ENCODE measurements at places on chromosomes 1 and 21. TPM values are rescaled to one million over a fixed set of nuclear protein-coding genes. Genes with fewer than 3 reads are reported as not detected.

- no peak for DNase-seq
These were observed 5.4 kb upstream of the SHISA4 start for GRCh38 chr1:201883266-201883665.

DNA sequence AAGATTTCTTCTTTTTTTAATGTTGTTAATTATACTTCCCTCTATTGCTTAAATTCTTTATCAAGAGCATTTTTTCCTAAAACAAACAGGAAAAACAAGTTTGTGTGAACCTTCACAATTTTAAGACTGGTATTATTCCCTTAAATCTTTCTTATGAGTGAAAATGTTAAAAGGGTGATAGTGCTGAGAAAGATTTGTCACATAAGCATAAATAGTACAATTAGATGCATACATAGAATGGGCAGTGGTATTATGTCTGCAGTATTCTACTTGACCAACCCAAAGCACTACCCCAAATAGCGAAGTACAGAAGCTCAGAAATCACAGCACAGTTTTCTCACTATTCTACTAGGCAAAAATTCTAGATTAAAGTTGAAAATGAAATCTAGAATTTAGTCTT is 18.0 kb downstream of the GOLPH3L start:
- DNase-seq = no peak

DNA sequence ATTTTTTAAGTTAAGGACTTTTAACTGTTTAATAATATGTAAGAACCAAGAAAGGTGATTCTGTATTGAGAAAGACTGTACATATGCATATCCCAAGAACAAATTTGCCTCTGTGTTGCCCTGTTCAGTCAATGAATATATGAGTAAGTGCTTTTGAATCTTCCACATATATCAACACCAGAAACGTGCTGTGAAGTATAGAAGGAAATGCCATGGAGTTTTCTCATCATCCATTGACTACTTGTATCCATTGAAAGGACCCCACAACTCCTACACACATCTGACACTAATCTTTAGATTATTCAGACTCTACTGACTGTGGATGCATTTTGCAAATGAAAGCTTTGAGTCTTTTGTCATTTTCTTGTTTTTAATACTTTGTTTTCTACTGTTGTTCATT is 366.9 kb downstream of the S1PR1 start:
- DNase-seq = no peak

- no peak for DNase-seq
These were observed 19.2 kb upstream of the DEPDC1 start for GRCh38 chr1:68516066-68516465.

DNA sequence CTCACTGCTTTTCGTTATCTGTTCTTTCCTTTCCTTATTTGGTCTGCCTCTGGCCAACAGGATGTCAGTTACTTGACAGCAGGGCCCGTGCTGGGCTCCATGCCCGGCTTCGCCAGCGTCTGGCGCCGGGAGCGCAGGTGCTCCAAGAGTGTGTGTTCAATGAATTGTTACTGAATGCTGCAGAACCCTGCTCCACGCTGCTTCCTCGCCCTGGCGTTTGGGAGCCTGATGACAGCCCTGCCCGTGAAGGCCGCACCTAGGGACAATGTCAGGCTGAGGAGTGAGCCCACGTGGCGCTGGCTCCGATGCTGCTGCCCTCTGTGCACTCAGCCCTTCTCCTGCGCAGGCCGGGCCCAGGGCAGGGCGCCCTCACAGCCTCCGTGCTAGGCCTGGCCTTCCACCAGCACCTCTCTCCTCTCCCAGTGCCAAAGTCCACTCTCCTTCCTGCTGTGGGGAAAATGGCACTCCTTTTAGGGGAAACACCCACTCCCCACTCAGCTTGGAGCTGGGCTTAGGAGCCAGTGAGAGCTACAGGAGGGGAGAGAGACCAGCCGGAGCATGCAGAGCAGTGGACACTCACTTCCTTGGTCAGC is 51.4 kb downstream of the ACBD3 start:
- no peak for DNase-seq

GRCh38 chr1:28358716-28359115 is 10.8 kb upstream of the PHACTR4 start:
- no peak for DNase-seq

GRCh38 chr1:228987286-228987685 is 252.0 kb downstream of the RHOU start:
- no peak for DNase-seq

DNA sequence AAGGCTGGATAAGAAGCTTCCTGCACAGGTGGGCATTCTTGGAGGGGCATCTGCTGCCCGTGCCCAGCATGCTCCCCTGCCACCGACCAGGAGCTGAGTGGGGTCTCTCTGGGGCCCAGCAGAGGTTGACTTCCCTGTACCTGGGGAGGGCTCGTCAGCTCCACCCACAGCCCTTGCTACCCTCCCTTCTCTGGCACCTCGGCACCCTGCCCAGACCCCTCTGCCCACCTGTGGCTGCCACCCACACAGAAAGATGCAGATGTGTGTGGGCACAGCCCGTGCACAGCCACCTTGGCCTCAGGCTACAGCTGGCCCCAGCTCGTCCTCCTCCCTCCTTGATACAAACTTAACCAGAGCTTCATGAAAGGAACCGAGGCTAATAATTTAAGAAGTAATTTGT is 241.2 kb upstream of the VAMP3 start:
- DNase-seq = no peak

DNA sequence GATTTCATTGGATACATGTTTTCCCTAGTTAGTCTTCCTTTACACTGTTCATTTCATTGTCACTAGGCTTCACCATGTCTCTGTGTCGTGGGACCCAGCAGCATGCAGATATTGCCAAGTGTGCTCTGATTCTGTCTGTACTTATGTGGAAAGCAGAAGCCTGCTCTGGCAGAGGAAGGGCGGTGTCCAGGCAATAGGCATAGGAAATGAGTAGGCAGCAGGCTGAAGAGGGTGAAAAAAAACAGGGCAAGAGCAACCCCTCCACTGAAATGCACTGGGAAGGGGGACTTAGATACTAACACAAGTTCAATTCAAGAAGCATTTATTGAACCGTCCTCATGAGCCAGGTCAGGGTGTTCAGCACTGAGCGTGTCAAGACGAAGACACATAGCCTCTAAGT is 85.2 kb upstream of the VAV3 start:
- DNase-seq = no peak

DNA sequence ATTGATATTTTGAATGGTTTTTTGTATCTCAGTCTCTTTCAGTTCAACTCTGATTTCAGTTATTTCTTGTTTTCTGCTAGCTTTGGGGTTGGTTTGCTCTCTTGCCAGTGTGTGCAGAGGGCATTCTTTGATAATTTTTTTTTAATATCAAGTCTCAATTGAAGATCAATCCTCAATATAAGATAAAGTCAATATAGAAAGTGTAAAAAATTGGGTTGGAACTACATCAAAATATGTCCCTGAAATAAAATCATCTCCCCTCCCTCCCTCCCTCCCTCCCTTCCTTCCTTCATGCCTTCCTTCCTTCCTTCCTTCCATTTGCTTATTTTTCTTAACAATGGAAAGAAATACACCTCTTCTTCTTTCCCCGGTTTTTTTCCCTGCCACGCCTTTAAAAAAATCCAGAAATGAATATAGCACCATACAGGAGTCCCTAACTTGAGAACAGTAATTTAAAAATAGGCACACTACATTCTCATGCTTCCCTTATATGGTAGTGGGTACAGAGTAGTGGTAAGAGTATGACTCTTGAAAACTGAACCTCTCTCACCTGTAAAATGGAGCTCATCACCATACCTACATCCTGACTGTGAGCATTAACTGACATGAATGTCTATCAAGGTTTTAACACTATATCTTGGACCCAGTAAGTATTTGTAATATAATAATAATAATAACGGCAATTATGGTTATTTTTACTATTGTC is 221.9 kb downstream of the GIPC2 start:
- no peak for DNase-seq

GRCh38 chr1:230370109-230370508 is 56.0 kb downstream of the PGBD5 start:
- DNase-seq = no peak

- no peak for DNase-seq
These were observed 21.8 kb upstream of the IKBKE start for GRCh38 chr1:206448471-206448870.

DNA sequence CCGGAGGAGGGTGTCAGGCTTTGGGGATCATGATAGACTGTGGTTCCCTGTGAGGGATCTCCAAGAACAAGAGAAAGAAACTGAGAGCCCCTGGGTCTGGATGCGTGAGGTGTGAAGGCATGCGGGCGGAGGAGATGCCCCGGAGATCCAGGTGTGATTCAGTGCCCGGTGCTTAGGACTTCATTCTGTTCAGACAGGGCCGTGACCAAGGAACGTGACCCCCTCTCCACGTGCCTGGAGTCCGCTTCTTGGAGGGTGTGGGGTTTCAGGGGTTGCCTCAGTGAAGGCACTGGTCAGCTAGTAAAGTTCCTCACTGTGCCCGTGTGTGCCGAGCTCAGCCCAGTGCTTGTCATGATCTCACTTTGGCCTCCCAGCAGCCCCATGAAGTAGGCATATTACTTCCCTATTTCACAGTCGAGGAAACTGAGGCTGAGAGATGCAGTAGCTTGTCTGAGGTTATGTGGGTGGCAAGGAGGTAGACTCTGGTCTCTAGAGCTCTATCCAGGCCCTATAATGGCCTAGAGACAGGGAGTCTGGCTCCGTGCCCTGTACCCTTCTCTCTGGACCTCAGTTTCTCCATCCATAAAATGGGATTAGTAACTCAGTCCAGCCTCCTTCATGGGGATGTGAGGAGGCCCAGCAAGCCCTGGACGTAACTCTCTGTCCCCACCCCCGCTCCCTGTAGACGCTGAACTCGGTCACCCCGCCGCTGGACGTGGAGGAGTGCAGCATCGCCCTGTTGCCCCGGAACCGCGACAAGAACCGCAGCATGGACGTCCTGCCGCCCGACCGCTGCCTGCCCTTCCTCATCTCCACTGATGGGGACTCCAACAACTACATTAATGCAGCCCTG is 81.0 kb downstream of the PTPRU start:
- DNase-seq = no peak

GRCh38 chr1:184843732-184844495 is 89.3 kb upstream of the EDEM3 start:
- DNase-seq = peak; percentile 90

- DNase-seq = no peak
These were observed 1.7 kb downstream of the ASPM start for GRCh38 chr1:197144570-197145325.

DNA sequence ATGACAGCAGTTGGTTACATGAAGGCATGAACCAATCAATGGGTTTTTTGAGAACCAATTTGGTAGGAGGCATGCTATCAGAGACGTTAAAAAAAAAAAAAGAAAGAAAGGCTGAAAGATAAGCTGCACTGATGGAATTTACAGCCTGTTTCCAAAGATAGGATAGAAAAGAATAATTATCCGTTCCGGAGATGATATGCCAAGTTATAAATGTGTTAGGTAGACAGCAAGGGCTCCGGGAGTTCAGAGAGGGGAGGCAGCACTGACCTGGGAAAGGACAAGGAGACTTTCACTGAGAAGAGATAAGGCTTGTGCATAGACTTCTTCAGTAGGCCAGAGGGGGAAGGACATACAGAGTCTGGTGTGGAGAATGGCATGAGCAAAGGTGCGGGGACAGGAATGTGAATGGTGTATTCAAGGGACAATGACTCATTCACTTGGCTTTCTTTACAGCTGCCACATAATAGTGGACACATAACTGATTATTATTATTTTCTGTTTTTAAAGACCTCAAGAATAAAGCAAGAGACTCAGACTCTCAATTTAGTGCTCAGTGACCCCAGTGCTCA is 24.8 kb upstream of the ACBD6 start:
- DNase-seq = no peak

- DNase-seq = no peak
These were observed 22.4 kb upstream of the ZFYVE9 start for GRCh38 chr1:52119301-52120079.

GRCh38 chr1:228416217-228416933 is at the start of gene TRIM17:
Gene TRIM17, minus strand, starts transcription at chr1:228416861. Its CDS starts 1,789 bp downstream, at chr1:228415072.
- peak; percentile 63 for DNase-seq

DNA sequence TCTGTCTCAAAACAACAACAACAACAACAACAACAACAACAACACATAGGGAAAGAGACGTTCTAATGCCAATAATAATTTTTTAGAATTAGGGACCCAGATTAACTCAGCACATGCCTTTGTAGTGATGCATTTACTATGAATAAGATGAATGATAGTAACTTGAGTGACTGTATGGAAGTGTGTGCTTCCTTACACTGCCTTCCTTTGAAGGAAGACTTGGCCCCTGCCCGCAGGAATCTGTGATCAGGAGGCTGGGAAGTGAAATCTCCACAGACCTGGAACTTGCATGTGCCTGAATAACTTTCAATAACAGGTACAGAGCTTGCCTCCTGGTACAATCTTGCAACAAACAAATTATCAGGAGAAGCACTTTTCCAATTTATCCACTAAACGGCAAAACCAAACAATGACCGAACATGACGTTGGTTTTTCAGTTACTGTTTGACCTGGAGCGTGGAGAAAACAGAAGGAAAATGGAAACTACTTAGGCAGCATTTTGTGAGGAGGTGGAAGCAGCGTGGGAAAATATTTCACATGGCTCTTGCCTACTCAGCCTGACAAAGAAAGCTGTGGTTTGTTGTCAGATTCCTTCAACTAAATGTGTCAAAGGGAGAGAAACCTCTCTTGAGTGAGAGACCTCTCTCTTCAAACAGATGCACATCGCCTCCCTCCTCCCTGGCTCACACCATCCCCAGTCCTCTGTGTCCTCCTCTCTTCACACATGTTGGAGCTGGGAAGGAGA is 10.1 kb upstream of the ABCA4 start:
- no peak for DNase-seq

DNA sequence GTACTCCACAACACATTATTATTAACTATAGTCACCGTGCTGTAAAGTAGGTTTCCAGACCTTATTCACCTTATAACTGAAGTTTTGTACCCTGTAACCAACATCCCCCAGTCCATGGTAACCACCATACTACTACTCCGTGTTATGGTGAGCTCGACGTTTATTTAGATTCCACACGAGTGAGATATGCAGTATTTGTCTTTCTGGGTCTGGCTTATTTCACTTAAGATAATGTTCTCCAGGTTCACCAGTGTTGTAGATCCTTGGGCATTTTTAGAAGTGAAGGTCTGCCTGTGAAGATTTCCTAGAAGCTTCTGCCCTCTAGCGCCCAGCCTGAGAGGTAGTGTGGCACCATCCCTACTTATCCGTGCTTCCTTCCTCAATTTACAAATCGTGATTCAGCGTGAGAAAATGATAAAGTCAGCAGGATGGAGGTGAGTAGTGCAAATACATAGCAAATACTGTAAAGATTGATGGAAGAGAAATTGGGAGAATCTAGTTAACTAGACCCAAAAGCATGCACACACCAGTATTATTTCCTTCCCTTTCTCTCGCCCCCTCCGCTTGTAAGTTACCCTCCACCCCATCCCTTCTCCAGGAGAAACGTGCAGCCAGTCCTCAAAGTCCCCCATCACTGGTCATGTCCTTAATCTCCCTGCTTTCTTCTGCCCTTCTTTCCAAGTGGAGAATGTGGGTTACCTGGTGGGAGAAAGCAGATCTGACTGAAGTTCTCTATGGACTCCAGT is 36.0 kb upstream of the DISC1 start:
- DNase-seq = no peak

PDZK1IP1 gene
- total RNA-seq = not detected

HNRNPCL2 gene
- total RNA-seq = not detected

MFSD2A gene
- total RNA-seq = 28.7 TPM

KIFAP3 gene
- 23.8 TPM for total RNA-seq

FCRL2 gene
- total RNA-seq = not detected

OR6N1 gene
- total RNA-seq = not detected

CDCA8 gene
- 39.6 TPM for total RNA-seq

B3GALT2 gene
- total RNA-seq = 2.4 TPM

TRIM67 gene
- not detected for total RNA-seq

CA6 gene
- 1.2 TPM for total RNA-seq

PTGER3 gene
- total RNA-seq = not detected

NKAIN1 gene
- total RNA-seq = not detected

MROH7 gene
- total RNA-seq = not detected

A3GALT2 gene
- total RNA-seq = not detected

KIF26B gene
- total RNA-seq = 0.11 TPM
